ENCODE measurements at places on chromosomes 6 and 20.

DNA sequence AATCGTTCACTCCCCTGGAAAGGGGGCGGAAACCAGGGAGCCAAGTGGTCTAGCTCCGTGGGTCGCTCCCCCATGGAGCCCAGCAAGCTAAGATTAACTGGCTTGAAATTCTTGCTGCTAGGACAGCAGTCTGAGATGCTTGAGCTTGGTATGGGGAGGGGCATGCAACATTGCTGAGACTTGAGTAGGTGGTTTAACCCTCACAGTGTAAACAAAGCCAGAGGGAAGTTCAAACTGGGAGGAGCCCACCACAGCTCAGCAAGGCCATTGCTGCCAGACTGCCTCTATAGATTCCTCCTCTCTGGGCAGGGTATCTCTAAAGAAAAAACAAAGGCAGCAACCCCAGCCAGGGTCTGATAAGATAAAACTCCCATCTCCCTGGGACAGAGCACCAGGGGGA lies 43.2 kb downstream of the COL21A1 start:
- DNase-seq: no peak

DNA sequence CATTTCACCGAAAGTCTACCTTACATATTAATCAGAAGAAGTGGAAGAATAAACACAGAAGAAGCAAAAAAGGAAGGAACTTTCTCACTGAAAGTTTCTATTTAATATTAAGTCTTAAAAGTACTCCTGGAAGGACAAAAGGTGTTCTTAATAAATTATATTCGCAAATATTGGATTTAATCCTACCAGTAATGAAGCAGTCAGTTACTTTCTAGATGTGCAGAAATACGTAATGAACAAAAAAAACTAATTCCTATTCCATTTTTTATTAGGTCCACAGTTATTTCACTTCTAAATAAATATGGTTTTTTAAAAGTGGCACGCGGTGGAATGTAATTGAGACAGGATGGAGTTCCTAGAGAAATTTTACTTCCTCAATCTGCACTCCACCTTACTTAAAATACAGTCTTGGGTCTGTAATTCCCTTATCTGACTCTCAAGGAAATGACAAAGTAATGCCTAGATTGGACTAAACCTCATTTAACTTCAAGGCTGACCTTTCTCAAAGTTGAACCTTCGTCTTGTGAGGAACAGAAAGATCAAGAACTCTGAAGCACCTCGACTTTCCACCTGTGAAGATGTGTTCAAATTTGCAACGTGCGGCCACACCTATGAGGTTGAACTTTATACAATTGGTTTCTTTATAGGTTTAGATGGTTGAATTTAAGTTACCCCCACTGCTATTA lies 1.1 kb upstream of the TRAM2 start:
- no peak for DNase-seq

GRCh38 chr20:36399147-36399968 lies 93.2 kb downstream of the DLGAP4 start:
- no peak for DNase-seq

- no peak for DNase-seq
Measured at GRCh38 chr6:75220357-75220756, 14.5 kb upstream of the COL12A1 start.

DNA sequence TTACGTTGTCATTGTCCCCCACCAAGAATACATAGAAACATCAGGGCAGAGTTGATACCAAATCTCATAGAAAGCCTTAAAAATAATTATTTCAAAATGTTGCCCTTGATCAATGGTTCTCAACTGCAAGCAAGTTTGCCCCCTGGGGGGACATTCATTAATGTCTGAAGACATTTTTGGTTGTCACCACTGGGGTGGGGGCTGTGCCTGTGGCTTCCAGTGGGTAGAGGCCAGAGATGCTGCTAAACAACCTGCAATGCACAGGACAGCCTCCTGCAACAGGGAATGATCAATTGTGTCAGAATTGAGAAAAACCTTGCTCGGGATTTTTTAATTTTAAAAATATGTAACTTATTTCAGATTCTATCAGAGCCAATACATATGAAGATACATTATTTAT lies 130.6 kb upstream of the DOK5 start:
- DNase-seq: no peak

- DNase-seq: no peak
Measured at GRCh38 chr20:39773380-39774000, 811.3 kb downstream of the DHX35 start.

DNA sequence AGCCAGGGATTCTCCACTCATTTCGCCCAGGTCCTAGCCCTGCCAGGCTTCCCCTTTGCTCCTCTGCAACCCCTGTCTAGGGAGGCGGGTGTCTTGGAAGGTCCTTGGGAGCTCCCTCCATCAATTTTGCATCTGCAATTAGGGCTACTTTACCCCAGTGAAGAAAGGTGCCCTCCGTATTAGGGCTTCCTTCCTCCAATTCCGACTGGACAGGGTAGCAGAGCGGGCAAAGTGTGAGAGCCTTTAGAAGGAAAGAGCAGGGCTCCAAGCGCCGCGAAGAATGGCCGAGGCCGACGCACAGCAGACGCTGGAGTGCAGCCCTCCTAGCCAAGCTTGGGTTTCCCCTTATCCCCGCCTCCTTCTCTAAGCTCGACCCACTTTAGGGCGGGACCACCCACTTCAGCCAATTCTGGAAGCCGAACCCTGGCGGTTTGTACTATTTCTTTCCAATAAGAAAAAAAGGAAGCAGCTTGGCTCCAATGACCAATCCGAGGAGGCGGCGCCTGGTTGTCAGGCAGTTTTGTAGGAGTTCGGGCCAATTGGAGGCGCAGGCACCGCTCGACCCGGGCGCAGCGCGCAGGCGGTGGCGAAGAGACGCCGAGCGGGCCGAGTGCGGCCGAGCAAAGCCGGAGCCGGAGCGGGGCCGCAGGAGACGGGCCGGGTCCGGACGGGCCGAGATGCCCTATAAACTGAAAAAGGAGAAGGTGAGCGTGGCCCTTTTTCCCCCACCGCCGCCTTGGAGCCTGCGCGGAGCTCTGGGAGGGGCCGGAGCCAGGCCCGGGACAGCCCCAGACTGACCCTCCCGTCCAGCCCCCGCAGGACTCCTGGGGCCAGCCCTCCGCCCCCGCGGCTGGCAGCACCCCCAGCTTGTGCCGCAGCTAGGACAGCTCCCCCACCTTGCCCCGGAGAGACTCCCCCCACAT lies at the start of gene PPP2R5D:
PPP2R5D (plus strand) TSS at position 570 of the 923 bp plus-strand sequence; CDS start at position 678, 108 bp downstream.
- peak; percentile 99 for DNase-seq

DNA sequence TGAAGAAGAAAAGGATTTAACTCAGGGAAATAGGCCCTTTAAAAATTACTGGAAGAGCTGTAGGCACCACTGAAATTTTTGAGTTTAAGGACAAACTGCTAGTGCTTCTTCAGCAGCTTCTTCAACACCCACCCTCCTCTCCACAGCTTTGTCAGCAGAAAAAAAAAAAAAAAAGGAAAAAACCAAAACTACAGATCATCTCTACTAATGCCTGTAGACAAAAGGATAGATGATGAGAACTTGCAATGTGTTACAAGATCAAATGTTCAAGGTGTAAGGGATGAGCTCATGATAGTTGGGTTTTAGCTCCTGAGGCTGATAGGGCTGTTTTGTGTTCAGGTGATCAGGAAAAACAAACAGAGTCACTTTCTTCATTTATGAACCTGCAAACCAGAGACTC lies 55.2 kb upstream of the PREP start:
- no peak for DNase-seq

DNA sequence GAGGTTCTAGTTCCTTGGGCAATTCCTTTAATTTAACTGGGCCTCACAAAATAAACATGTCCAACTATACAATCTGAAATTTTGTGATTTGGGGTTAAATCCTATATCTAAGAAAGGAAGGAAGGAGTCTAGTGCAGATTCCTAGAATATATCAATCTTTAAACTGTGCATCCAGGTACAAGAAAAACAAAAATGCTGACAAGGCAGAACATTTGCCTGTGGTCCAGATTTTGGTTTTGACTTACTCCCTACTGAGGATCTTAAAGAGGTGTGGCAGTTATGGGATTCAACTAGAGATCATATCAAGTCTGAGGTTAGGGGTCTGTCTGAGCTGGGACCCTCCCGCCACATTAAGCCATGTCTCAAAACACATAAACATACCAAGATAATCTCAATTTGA lies 17.7 kb upstream of the COX7A2 start:
- DNase-seq: no peak

DNA sequence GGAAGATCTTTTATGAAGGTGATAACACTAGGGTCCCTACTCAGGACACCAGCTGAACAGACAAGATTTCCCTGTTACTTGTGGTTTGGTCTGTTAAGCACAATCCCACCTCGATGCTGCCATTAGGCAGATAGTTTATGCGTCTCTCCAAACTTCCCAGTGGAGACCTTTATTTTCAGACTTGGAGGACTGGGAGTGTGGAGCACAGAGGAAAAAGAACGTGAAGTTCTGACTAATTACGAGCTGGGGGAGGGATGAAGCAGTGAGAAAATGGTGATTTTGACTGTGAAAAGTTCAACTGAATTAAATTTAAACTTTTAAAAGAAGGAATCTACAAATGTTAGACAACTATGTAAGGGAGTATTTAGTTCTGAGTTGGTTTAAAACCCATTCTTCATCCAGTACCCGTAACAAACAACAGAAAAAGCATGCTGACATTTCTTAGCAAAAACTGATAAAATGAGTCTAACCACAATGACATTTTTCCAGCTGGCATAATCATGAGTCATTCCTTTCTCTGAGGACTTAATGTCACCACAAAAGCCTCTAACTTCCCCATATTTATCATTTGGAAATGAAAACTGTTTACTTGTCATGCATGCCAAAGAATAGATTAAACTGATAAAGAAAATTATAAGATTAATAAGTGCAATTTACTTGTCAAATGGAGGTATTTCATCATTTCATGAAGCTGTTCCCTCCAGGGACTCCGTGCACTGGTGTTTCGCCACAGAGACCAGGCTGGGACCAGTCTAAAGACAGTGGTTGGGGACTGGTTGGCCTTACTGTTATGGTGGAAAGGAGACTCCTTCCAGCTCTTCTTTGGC lies 113.3 kb upstream of the SSTR4 start:
- no peak for DNase-seq

DNA sequence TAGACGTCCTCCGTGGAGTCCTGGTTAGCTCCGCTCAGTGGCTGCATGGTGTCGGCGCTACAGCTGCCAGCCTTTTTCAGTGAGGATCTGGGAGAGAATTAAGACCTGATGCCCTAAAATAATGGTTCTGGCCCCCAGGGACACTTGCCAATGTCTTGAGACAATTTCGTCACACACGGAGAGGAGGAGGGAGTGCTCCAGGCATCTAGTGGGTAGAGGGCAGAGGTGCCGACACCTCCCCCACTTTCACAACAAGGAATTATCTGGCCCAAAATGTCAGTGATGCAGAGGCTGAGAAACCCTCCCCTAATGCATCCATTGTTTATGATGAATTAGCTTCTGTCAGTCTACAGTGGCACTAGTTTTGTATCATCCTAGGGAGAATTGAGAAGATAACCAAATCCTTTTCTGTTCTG lies 24.4 kb downstream of the TMEM181 start:
- no peak for DNase-seq

- no peak for DNase-seq
Measured at GRCh38 chr20:41457173-41457857, 90.7 kb upstream of the EMILIN3 start.

DNA sequence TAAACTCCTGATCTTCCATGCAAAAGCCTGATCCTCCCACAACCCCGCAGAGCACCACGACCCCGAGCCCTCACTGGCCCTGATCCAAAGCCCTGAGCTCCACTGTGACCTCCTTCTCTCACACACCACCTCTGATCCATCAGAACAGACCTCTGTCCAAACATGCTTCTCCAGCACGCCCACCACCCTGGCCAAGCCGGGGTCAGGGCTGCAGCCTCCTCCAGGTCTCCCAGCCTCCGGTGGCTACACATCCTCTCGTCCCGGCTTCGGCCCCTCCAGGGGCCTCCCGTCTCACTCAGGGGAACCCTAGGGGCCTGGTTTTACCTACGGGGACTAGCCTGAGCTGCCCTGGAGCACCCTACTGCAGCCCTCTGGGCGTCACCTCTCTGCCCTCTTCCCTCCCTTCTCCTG lies 49.1 kb downstream of the FOXF2 start:
- DNase-seq: no peak

DNA sequence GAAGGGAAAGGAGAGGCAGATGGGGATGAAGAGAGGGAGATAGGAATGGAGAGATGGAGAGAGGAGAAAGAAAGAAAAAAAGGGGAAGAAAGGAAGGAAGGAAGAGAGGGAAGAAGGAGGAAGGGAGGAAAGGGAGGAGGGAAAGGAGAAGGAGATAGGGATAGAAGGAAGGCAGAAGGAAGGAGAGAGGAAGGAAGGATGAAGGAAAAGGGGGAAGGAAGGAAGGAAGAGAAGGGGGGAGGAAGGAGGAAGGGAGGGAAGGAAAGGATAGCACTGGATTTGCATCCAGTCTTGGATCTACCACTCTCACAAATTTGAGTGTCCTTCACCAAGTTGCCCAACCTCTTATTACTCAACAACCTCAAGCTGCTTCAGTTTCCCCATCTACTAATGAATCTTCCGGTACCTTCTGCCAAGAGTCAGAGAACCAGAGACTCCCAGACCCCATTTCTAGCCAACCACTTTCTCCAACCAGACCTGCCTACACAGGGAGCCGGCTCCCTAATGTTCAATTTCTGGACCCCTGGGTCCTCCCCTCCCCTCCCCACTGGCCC lies 79.7 kb upstream of the FOXP4 start:
- no peak for DNase-seq

- DNase-seq: no peak
Measured at GRCh38 chr6:6842291-6842690, 253.8 kb downstream of the LY86 start.
